ENCODE measurements at places on chromosomes 7 and 10. TPM values are rescaled to one million over a fixed set of nuclear protein-coding genes. Genes with fewer than 3 reads are reported as not detected.

- DNase-seq = no peak
These were observed 48.7 kb downstream of the EPC1 start for GRCh38 chr10:32298075-32298812.

- DNase-seq = no peak
These were observed 33.1 kb downstream of the CACNA2D1 start for GRCh38 chr7:82410461-82410860.

AGAP6 gene
- total RNA-seq = 3.4 TPM

- DNase-seq = no peak
These were observed 64.3 kb downstream of the STEAP1B start for GRCh38 chr7:22435720-22436119.

SLC29A3 gene
- 2.1 TPM for total RNA-seq
